ENCODE measurements at places on chromosomes 7 and 10. TPM values are rescaled to one million over a fixed set of nuclear protein-coding genes. Genes with fewer than 3 reads are reported as not detected.

- no peak for DNase-seq
Measured at GRCh38 chr7:30163231-30163894, 28.6 kb downstream of the MTURN start.

Gene CDHR3
- total RNA-seq, result 1.9 TPM

DNA sequence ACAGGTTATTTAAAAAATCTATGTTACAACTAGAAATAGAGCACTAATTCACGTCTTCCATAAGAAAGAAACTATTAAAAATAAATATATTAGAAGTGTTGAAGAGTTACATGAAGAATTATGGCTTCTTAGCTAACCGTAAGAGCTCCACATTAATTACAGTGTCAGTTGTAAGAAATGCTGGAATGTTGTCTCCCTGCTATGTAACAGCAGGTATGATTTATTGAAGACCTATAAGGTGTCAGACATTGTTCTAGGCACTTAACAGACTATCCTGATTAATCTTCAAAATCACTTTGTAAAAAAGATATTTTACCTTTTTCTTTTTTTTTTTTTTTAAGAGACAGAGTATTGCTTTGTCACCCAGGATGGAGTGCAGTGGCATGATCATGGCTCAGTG, 75.8 kb upstream of the NEBL start:
- no peak for DNase-seq

Gene TET1
- 1.6 TPM for total RNA-seq

DNA sequence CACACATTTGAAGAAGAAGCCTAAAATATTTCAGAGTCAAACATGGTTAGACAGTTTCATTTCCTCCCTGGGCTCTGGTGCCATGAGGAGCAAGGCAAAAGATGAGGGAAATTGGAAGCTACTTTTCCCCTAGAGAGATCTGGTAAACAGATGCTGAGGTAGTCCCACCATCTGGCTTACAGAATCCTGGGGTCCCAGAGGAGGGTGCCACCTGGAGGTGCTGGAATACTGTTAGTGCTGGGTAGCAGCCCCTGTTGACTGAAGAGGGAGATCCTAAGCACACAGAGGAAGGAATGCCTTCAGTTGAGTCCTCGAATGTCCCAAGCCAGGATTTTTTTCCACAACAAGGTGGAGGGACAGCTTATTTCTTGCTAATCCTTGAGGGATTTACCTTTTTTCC, 160.1 kb downstream of the FZD1 start:
- DNase-seq, result no peak

Gene CAV2
- total RNA-seq, result 27.6 TPM

DNA sequence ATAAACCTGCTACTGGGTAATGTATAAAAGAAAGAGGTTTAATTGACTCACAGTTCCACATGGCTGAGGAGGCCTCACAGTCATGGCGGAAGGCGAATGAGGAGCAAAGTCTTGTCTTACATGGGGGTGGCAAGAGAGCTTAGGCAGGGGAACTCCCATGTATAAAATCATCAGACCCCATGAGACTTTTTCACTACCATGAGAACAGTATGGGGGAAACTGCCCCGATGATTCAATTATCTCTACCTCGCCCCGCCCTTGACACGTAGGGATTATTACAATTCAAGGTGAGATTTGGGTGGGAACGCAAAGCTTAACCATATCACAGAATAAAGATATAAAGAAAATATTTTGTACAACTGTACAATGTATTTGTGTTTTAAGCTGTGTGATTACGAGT, 39.4 kb upstream of the PLCE1 start:
- no peak for DNase-seq

GRCh38 chr7:47672271-47672791, 90.4 kb upstream of the TNS3 start:
- DNase-seq, result no peak

DNA sequence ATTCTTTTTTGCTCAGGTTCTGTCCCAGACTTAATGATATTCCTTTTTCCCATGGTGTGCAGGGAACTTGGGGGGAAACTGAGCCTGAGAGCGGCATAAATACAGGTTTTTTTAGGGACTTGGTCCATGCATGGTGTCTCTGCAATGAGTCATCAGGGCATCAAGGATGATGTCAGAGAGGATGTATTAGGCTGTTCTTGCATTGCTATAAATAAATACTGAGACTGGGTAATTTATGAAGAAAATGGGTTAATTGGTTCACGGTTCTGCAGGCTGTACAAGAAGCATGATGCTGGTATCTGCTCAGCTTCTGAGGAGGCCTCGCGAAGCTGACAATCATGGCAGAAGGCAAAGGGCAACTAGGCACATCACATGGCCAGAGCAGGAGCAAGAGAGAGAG, 185.4 kb downstream of the RAB11FIP2 start:
- no peak for DNase-seq
